Stimulated activated CD4-positive, alpha-beta T cell treated with anti-CD3 and anti-CD28 coated beads, Interleukin-4, amount 100 ng/mL, for 48 hours (primary cell): ENCODE measurements at places on chromosomes 16 and 17.
A peak's percentile ranks its signal among the peaks of the same experiment; 100 is the strongest.

- DNase-seq = peak; percentile 4
Measured at GRCh38 chr17:45740553-45741330, 43.4 kb upstream of the CRHR1 start.

DNA sequence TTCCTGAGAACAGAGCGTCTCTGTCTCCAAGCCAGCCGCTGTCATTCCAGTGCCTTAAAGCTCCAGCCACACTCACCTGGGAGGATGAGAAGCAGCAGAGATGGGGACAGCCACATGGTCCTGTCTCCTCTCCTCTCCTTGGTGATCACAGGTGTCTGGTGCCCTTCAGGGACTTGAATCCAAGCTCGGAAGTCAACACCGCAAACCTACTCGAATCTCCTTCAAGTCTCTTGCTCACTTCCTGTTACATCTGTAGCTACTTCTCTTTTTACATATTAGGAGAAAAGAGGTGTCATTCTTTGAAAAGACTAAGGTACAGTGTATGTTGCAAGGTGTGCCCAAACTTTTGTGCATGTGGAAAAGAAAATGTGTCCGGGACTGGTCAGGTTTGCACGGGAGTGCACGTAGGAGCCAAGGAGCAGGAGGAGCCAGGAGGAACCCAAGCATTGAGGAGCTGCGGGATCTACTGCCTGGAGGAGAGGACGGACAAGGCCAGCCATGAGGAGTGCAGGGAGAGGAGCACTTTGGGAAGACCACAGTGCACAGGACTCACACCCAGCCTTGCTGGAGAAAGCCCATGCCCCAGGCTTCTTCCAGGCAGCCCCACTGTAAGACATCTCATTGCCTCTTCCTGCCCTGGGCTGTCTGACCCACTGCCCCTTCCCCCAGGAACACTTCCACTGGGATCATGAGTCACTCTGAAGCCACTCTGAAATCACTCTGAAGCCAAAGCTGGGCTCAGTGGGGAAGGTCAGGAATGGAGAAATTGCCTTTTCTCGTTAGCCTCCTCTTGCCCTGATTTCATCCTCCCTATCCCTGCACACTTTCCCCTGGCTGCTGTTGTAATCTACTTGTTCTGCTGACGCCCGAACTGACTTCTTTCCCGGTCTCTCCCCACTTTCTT lies at the start of gene CD300LD:
Gene CD300LD (minus strand): TSS at position 197 of the 904 bp plus-strand sequence. CDS start 81 bp downstream, at position 116.
- no peak for DNase-seq

DNA sequence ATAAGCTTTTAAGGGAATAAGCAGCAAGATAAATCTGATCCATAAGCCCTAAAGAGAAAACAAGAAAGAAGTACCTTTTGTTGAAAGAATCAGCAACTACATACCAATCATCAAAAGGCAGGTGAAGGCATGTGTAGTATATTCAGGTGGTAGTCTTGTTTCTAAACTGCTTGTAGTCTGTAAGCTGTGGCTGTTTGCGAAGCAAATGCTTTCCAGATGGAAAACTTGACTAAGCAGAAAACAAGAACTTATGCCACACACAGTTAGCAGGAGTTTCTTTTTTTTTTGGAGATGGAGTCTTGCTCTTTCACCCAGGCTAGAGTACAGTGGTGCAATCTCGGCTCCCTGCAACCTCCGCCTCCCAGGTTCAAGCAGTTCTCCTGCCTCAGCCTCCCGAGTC lies 5.7 kb downstream of the CBX1 start:
- DNase-seq = no peak

DNA sequence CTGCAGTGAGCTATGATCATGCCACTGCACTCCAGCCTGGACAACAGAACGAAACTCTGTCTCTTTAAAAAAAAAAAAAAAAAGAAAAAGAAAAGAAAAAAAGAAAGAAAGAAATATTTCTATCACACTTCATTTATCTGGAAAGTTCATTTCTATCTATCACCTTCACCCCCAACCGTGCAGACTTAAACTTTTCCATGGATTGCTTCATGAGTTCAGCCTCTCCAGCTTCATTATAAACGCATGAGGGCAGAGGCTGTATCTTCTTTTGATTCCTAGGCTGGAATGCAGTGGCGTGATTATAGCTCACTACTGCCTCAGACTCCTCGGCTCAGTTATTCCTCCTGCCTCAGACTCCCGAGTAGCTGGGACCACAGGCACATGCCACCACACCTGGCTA lies 28.2 kb downstream of the MRC2 start:
- no peak for DNase-seq

GRCh38 chr16:19185510-19185851 lies 17.4 kb downstream of the SYT17 start:
- no peak for DNase-seq

- DNase-seq = no peak
Measured at GRCh38 chr16:2206420-2206779, 1.1 kb downstream of the MLST8 start.

DNA sequence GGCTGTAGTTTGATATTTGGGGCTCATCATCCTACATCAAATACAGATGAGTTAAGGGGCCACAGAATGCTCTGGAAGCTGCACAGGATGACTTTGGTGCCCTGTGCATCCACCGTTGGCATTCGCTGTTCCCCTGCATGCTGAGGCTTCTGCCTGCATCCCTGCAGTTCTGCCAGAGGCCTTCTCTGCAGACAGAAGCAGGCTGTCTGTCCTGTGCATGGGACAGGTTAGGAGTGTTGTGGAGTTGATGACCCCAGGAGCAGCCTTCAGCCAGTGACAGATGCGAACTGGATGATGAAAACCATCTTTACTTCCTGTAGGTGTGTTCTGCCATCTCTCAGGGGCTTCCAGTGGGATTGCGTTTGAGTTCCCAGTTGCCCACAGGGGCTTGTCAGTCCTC lies 13.6 kb upstream of the TNS4 start:
- no peak for DNase-seq

- DNase-seq = no peak
Measured at GRCh38 chr16:66457888-66458287, 30.8 kb downstream of the BEAN1 start.

DNA sequence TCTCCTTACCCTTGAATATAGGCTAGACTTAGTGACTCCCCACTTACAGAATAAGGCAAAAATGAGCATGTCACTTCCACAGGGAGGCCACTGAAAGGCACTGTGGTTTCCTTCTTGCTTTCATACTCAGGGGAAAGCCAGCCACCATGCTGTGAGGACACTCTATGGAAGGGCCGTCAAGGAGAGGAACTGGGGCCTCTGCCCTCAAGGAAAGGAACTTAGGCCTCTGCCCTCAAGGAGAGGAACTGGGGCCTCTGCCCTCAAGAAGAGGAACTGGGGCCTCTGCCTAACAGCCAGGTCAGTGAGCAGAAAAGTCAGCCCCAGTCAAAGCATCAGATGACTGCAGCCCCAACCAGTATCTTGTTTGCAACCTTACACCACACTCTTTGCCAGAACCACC lies 30.1 kb downstream of the VPS35 start:
- DNase-seq = peak; percentile 3

GRCh38 chr17:19755821-19756510 lies 7.9 kb upstream of the ALDH3A1 start:
- no peak for DNase-seq

GRCh38 chr17:72479113-72479512 lies 358.3 kb downstream of the SOX9 start:
- DNase-seq = no peak

DNA sequence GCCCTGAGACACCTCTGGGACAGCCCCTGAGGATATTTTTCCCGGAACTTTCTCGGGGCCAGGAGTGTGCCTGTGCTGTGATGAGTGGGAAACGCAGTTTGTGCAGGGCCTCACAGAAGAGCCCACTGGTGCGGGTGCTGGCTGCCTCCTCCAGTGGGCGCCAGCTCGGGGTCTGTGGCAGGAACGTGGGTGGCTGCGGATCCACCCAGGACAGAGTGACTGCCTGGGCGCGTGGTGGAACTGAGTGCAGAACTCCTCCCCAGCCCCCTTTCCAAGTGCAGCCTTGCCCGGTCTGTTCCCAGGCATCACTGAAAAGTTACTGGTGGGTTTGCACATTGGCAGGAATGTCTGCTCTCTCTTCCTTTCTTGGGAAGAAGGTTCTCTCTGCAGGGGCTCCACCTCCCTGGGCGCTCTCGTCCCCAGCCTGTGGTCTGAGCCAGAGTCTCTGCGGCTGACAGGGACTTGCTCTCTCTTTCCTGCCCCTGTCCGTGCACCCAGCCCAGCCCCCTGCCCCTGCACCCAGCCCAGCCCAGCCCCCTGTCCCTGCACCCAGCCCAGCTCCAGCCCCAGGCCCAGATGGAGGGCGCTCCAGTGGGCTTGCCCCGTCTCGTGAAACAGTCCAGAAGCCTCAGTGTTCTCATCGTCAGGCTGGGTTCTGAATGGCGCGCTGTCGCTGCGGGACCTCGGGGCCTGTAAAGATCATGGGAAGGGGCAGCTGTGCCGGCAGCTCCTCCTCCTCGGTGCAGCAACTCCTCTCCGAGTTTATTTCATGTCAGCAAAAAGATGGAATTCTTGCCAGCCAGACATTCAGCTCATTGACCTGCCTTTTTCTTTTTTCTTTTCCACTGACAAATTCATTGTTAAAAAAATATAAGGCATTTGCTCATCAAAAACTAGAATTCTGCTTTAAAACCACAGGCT lies 117.5 kb downstream of the BANP start:
- no peak for DNase-seq

DNA sequence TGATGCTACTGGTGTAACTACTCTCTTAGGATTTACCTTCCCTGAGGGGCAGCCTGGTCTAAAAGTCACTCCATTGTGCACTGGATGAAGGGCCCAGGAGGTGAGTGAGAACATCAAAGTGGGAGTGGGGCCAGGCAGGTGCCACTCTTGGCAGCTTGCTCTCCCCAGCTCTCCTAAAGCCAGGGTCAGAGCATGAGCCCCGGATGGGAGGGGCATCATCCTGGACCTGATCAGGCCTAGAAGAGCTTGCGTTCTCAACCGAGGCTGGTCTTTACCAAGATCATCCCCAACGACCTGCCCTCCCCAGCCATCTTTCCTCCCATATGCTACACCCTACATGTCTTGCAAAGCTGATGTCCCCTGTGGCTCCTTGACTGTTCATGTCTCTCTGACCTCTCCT lies 87.1 kb downstream of the AIPL1 start:
- DNase-seq = no peak

- DNase-seq = no peak
Measured at GRCh38 chr16:25627641-25628040, 64.1 kb upstream of the HS3ST4 start.

- peak; percentile 28 for DNase-seq
Measured at GRCh38 chr17:65027305-65027704, 29.2 kb downstream of the GNA13 start.

DNA sequence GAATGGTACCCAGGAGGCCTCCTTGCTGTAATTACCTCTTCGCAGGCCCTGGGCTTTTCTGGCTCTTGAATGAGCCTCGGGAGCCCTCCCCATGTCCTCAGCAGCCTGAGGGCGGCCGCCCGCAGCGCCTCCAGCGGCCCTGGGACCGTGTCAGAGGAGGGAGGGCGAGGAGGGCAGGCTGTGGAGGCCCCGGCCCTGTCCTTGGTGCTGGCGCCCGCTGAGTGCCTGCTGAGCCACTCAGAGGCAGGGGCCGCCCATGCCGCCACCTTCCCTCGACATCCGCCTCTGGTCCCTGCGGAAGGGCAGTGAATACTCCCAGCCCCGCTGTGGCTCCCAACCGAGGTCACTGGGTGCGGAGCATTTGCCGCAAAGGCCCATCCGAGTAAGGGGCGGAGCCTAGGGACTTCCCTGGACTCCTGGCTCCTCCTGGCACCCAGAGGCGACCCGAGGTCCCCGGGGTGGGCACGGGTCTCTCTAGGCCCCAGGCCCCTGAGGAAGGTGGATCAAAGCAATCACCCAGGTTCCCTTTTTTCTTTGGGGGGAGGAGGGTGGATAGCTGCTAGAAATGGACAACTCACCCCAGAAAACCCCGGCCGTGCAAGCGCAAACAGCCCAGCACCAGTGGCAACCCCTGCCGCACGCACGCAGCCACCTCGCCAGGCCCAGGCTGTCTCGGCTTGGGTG lies 2.8 kb downstream of the RBFOX3 start:
- DNase-seq = no peak

- no peak for DNase-seq
Measured at GRCh38 chr16:23877107-23878070, 41.6 kb downstream of the PRKCB start.

GRCh38 chr16:62814891-62815290 lies 778.7 kb upstream of the CDH8 start:
- DNase-seq = no peak

DNA sequence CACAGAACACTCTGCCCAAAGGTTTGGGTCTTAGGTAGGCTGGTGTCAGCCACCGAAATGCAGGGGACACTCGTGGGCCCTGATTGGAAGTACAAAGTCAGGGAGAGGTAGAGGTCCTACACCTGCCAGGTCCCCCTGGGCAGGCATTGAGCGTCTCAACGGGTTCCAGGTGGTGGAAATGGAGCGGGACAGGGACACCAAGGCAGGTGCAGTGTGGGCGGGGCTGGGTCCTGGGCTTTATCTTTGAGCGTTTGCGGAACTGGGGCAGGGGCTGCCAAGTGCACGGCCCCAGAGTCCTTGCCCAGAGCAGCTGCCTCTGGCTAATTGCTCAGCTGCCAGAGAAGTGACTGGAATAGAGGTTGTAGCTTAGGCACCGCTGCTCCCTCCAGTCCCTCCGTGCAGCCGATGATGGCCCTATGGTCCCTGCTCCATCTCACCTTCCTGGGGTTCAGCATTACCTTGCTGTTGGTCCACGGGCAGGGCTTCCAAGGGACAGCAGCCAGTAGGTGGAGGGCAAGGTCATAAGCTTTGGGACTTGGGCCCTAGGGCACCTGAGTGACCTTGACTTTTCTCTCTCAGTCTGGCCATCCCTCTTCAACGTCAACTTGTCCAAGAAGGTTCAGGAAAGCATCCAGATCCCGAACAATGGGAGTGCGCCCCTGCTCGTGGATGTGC lies at the start of gene ZACN:
Gene ZACN (plus strand): TSS at position 323 of the 675 bp plus-strand sequence. CDS start 83 bp downstream, at position 406.
- DNase-seq = no peak

DNA sequence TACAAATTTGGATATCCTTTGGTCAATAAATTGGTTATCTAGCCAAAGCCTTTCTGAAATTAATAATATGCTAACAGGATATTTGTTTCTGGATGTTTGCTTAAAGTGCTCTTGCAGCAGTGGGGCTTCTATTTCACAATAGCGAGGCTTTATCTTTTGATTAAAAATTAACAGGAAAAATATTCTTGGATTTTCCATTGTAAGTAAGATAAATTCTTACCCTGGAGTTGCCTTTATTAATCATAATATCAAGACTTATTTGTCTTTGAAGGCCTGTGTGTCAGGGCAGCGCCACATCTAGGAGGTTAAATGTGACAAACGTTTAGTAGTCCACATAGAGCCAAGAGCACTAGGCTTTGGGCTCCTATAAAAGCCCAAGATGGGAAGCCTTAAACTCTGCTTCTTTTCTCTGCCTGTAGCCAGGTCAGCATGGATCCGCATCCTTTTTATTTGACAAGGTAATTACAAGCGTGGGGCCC lies 5.3 kb downstream of the TMEM97 start:
- no peak for DNase-seq

GRCh38 chr17:1111599-1112443 lies 68.0 kb downstream of the ABR start:
- no peak for DNase-seq
